ENCODE measurements at places on chromosomes 13 and 19.

DNA sequence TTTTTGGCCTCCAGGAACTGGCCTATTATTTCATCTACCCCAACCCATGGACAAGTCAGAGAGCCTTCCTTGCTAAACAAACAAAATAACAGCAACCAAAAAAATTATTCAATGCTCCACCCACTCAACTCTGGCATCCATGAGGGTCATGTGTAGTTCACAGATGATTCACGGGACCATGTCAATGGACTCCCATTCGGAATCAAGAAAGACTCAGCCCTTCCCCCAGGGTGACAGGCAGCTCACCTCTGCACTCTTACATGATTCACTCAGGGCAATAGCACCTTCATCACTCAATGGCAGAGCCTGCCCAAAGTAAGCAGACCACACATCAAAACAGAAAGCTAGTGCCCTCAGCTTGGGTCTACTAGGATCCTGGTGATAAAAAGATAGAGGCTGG is 14.3 kb upstream of the SCEL start:
- no peak for DNase-seq

DNA sequence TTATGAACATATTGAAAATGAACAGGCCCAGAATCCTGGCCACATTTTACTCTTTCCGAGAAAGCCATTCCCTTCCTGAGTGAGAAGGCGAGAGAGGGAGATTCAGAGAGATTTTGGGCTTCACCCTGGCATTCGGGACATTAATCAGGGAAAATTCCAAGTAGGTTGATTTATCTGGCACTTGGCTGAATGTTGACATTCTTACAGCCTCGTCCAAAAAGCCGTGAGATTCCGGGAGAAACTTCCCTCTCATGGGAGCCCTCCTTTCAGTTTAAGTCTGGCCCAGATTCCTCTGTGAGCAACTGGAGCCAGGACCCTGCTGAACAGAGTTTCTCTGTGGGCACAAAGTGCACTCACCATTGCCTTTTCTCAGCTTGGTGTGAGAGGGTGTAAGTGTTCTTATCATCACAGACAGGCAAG is 129.2 kb upstream of the PEG3 start:
- no peak for DNase-seq

DNA sequence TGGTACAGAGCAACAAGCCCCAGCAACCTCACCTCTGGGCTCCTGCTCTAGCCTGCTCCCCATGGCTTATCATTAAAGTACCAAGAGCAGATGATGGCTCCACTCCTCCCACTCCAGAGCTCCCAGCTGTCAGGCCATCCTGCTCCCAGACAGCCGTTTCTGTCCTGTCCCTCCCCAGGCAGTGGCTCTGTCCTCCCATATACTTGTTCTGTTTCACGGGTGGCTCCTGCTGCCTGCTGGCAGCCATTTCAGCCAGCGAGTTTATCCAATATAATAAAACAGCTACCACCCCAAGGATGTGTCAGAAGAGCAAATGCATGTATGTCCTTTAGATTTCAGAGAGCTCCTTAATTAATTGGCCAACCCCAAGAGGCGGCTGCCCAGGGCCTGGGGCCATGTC is 79.4 kb upstream of the VSTM2B start:
- no peak for DNase-seq

GRCh38 chr13:73421310-73421912 is 362.6 kb downstream of the KLF5 start:
- no peak for DNase-seq

DNA sequence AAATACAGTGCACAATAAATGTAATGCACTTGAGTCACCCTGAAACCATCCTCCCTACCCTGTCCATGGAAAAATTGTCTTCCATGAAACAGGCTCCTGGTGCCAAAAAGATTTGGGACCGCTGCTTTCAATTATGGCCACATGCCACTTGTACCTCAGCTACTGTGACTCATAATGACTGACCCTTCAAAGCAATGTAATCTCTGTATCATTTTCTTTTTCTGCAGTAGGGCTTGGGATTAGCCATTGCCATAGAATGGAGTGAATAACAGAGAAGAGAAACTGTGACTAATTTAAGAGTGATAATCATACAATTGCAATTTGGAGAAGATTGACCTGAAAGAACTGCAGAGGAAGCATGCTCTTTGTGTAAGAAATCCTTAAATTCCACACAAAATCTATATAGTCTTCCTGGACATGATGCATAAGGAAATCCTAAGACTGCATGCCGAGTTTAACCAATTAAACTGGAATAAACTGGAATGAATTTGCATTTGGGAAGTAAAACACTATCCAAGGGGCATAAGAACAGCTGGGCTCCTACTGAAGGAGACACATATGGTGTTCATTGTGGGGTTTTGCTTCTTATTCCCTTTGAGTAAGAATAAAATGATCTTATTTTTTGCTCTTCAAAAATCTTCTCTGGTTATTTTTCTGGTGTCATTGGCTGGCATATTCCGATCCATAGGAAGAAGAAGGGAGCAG is 59.5 kb upstream of the SLC7A1 start:
- DNase-seq, result no peak

DNA sequence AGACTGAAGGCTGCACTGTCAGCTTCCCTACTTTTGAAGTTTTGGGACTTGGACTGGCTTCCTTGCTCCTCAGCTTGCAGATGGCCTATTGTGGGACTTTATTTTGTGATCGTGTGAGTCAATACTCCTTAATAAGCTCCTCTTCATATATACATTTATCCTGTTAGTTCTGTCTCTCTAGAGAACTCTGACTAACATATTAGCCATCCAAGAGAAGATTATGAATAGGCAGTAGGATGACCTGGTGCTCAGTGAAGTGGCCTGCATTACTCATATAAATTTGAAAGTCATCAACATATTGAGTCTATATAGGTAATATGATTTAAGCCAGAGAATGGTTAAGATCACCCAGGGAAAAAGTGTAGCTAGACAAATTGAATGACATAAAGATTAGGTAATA is 136.3 kb upstream of the UFM1 start:
- no peak for DNase-seq

- DNase-seq, result peak; percentile 51
Observed at GRCh38 chr13:75482070-75482819, at the start of gene TBC1D4. Gene TBC1D4 (minus strand): TSS chr13:75482169. CDS start chr13:75481767, 402 bp downstream.

DNA sequence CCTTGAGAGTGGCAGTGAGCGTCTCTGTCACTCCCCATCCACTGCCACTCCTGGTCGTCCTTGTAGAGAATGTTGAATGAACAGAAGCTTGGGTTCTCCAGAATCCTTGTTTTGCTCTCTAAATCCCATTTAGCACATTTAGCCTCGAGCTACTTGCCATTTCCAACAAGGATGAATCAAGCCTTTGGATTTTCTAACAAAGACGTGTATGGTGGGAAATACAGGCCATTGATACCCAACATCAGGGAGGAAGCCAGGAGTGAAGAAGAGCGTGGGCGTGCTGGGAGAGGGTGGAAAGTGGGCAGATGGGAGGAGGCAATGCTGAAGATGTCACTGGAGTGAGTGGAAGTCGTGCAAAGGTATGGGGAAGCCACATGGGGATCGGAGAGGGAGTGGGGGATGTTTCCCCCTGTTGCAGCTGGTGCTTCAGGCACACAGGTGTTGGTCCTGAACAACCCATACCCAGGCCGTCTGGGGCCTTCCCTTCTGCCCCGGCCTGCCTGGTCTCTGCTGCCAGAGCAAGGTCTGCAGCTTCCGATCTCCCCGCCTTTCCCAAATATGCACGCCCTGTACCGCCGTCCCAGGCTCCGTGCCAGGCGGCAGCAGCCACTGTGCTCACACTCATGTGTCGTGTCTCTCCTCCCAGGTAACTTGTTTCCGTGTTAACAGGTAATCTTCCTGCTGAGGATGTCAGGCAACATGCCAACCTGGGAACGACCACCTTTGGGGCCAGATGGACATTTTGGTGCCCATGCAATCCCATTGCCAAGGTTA is 48.7 kb downstream of the ZIC5 start:
- DNase-seq, result peak; percentile 61

GRCh38 chr13:111920306-111920931 is 146.5 kb upstream of the SOX1 start:
- DNase-seq, result no peak

GRCh38 chr19:36674201-36674600 is 7.6 kb upstream of the ZNF461 start:
- DNase-seq, result no peak

GRCh38 chr13:98930151-98930591 is 47.7 kb downstream of the DOCK9 start:
- DNase-seq, result no peak

GRCh38 chr19:44803442-44804428 is 5.2 kb upstream of the BCAM start:
- DNase-seq, result no peak

All from NCI-H774 (cell line).